ENCODE measurements at places on chromosomes 11 and 22.

DNA sequence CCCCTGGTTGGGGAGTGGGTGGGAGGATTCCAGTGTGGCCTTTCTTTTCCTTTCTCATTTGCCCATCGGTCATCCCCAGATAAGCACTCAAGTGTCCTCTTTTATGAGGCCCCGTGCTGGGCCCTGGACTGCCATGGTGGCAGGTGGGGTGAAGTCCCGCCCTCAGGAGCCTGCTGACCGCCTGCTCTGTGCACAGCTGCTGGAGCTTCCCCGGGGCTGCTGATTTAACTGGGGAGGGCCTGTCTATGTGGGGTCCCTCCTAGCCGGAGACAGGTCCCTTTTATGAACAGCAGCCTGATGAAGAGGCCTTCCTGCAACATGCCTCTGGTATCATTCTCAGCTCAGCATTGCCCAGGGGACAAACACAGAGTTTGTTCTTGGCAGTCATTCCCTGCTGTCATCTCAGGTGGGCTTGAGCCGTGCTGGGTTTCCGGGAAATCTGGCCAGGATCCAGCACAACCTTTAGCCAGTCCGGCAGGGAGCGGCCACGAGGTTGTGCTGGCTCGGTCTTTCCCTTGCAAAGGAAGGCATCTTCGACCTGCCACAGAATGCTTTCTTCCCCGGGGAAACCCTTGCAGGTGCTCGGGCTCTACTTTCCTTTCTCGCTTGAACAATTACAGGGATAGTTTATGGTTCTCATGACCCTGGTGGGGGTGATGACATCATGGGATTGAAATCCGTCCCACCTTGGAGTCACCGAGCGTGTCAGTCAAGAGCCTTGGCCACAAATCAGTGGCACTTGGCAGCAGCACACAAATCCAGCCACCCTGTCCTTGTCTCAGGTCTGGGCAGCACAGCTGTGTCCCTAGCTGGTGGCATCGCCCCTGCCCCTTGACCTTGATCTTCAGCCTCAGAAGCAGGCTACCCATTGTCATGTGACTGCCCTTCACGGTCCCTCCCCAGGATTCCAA, 20.1 kb downstream of the ST14 start:
- DNase-seq = peak; percentile 32

DNA sequence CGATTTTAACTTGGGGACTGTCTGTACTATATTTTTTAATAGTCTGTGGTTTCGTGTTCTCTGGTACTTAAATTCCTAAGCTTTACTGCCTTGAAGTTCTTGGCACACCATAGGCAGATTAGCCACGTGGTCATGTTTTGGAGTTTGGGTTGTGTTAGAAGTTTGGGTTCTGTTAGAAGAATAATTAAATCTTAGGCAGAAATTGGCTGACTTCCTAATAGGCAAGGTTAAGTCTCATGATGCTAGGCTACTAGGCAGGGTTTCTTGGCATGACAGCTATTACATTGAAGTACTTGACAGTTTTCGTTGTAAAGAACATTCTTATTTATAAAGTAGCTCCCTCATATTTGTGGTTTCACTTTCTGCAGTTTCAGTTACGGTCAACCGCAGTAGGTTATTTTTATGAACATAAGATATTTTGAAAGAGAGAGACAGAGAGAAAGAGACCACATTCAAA, 30.0 kb upstream of the MMP7 start:
- no peak for DNase-seq

DNA sequence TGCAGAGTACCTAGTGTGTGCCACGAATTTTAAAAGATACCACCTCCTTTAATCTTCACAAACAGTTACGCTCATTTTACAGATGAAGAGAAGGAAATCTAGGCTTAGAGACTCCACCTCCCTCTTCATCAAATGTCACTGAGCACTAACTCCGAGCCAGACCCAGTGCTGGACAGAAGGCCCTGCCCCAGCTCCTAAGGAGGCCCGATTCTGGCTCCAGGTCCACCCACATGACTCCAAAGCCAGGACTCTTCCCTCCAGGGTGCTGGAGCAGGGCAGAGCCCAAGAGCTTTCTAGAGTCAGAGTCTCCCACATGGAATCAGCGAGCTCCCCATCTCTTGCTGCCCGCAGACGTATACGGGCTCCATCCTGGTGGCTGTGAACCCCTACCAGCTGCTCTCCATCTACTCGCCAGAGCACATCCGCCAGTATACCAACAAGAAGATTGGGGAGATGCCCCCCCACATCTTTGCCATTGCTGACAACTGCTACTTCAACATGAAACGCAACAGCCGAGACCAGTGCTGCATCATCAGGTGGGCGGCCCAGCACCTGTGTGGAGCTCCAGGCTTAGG, 27.6 kb downstream of the MYO7A start:
- DNase-seq = no peak

DNA sequence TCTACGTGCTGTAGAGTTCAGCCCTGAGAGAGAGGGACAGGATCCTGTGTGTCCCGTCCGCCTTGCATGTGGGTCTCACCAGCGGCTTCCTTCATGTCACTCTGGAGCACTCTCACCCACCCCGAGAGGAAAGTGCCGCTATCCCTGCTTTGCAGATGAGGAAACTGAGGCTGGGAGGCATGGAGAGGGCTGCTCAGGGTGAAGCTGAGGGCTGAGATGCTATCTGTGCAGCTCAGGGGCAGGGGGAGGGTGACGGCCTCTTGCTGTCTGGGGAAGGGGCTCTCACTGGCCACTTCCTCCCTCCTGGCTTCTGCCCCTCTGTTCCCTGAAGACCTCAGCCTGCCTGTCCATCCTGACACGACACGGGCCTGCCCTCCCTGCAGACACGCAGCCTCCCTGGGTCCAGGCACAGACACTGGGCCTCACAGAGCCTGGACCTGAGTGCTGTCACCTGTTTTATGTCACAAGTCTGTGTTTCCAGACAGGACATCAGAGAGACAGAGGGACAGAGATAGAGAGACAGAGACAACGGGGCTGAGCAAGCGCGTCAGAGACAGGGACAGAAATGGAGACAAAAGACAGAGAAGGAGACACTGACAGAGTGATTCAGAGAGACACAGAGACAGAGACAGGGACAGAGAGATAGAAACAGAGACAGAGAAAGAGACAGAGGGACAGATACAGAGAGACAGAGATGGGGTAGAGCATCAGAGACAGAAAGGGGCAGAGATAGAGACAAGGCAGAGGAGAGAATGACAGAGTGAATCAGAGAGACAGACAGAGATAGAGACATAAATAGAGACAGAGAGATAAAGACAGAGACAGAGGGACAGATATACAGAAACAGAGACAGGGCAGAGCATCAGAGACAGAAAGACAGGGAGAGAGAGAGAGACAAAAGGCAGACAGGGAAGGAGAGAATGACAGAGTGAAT, 53.1 kb downstream of the MCM5 start:
- no peak for DNase-seq

DNA sequence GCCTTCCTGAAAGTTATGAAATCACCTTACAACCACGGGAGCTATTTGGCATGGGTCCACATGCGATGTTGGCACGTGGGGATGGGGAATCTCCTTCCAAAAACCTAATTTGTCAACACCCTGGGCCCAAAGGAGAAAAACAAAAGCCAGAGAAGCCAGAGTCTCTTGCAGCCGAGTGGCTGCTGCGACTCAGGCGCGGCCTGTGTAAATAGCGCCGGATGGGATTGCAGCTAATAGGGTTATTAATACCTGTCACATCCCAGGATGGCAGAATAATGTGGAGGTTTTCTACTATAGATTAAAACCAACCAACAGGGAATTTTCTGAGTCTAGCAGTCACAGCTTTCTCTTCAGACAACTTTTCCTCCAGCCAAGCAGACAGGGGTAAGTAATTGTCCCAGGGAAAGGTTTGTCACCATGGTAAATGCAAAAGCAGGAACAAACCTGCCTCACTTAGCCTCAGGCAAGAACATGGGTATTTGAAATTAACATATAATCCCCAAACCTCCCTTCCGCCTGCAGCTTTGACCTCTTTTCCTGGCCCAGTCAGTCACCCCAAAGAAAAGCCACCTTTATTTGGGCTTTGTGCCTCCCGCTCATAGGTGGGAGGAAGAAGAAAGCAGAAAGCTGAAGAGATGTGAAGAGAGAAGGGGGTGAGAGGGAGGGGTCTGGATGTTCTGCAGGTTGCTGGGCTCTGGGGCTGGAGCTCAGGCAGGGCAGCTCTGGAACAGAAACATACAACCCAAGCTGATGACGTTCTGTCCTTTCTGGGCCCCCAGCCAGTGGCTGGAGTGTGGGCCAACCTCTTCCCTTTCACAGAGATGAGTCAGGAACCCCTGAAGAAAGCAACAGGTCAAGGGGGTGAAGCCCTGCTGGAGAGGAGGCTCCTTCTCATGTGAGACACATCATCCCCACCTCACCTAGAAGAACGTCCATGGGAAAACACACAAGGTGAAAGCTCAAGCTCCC, 376.5 kb downstream of the NXPE2 start:
- DNase-seq = peak; percentile 25

DNA sequence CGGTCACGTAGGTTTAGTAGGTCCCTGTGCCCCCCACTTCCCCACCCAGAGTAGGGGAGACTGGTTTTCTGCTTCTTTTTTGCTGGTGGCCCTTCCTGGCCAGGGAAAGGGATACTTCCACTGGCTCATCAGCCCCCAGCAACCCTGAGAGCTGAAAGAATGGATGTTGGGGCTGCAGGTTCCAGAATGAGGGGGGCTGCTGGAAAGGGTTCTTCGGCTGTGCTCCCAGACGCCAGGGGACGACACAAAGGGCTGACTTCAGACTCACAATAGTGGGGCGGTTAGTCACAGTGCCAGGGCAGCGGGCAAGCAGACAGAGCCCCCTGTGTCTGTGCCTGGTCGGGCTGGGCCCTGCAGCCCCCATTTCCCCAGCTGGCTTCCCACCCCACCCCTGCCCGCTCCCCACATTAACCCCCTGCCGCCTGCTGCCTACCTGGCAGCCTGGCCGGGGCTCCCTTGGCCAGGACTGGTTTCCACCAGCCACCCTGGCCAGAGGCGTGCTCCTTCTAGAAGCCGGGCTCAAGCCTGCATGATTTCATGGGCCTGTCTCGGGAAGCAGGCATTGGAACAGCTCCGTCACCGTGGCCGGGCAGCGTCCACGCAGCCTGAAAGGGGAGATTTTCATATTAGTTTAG, 79.1 kb upstream of the WNT7B start:
- DNase-seq = no peak

DNA sequence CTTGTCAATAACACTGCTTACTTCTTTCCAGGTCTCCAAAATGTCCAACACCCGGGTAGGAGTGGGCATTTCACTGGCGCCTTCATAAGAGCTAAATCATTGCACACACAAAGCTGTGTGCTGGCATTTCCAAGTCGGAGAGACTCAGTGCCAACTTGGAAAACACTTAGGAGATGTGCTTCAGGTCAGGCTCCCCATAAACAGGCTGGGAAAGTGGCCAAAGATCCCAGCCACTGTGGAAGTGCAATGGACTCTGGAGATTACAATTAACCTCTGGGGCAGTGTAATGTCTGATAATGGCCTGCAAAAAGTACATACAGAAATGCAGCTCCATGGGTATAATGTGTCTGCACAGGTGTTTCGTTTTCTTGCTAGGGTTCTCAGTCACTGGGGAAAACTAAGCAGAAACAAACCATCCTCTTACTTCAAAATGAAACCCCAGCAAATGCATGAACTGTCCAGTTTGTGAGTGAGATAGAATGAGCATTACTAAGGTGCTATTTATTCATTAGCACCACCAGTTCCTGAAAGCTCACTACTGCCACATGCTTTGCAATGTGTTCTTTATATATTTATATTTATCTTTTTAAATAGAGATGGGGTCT, 79.0 kb downstream of the ABTB2 start:
- DNase-seq = no peak

DNA sequence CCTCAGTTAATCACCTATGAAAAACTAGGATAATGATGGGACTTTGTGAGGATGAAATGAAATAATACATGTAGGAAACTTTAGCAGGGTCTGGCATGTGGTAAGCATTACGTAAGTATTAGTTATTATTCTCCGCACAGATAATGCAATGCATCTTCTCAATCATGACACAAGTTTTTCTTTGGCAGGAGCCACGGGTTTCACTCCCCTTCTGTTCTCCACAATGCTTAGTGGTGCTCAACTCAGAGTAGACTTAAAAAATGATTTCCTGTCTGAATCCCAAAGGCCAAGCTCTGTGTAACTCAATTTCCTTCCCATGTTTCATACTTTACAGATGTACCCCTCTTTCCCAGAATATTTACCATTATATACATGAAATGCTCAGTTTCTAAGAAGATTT, 82.9 kb downstream of the CCDC34 start:
- DNase-seq = no peak

DNA sequence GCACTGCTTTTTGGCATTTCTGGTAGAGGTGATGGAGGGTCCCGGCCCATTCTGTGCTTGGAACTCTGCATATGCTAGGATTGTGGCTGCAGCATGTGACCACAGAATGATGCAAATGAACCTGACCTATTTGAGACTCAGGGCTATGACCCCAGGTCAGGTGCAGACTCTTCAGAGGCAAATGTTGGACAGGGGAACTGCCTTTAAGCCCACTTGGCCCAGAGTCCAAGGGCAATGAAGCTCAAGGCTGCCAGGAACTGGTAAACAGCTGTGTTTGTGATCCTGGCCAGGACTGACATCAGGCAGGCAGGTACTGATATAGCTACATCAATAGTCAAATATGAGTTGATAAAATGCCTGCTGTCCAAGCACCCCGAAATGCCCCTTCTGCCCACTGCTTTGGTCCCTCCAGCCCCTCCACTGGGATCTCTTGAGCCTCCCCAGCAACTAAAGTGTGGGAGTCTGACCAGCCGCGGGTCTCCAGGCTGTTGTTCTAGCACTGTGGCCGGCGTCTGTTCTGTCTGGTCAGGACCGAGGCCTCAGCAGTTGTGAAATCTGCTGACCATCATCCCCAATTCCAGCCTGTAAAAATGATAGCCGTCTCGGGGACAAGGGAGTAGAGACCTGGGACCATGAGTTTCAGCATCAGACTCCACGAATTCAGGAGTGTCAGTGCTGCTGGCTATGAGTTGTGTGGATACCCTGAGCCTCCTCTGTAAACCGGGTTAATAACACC, 82.4 kb upstream of the EIF3D start:
- DNase-seq = no peak

- no peak for DNase-seq
Observed at GRCh38 chr11:118216621-118217481, 8.0 kb downstream of the JAML start.

GRCh38 chr11:65887723-65888162, 528 bp downstream of the FIBP start:
- DNase-seq = no peak

DNA sequence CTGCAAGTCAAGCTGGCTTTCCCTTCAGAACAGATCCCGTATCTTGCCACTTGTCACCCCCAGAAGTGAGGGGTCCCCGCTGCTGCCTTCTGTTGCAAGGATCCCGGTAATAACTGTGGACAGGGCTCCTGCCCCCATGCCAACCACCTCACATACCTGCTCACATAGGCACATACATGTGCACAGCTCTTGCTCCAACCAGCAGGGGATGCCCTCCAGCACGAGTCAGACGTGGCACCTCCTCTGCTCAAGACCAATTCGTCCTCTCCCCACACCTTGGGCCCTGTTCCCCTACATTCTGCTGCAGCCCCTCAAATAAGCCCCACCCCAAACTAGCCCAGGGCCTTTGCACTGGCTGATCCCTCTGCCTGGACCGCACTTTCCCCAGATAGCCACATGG, 163.3 kb downstream of the CRYBB2 start:
- DNase-seq = no peak

Measured in NCI-H1417 treated with DMSO at 0.1 percent for 48 hours (cell line).